Natural killer cell (primary cell): ENCODE measurements at places on chromosomes 7 and 10. TPM values are rescaled to one million over a fixed set of nuclear protein-coding genes. Genes with fewer than 3 reads are reported as not detected.

- no peak for DNase-seq
Observed at GRCh38 chr10:77309092-77309491, 328.5 kb downstream of the KCNMA1 start.

DNA sequence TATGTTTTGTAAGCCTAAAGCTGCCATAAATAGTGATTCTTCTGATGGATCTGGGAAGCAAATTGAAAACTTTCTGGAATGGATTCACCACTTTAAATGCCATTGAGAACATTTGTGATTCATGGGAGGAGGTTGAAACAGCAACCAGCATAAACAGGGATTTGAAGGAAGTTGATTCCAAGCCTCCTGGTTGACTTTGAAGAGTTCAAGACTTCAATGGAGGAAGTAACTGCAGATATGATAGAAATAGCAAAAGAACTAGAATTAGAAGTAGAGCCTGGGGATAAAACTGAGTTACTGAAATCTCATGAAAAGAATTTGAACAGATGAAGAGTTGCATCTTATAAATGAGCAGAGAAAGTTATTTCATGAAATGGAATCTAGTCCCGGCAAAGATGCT lies 99.2 kb downstream of the LRRC4 start:
- DNase-seq: no peak

GRCh38 chr7:113440173-113440572 lies 321.8 kb upstream of the SMIM30 start:
- no peak for DNase-seq

DNA sequence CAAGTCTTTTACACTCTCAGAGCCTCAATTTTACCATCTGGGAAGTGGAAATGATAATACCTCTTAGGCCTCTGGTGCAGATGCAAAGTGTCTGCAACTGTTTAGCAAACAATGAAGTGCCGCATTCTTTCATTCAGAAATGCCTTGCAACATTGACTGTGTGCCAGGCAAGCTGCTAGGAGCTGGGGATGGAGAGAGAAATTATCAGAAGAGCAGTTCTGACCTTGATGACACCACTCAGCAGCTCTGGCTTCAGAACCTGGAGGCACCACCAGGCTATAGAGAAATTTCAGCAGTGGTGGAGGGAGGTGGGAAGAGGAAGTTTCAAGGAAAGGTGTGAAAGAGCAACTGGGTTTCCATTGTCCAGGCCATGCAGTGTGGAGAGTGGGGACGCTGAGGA lies 78.1 kb upstream of the HABP2 start:
- DNase-seq: no peak

Gene FEZF1
- not detected for total RNA-seq

Gene FBXO24
- 0.45 TPM for total RNA-seq

Gene RET
- total RNA-seq: not detected

Gene DLG5
- total RNA-seq: 52.9 TPM

Gene TMEM270
- not detected for total RNA-seq
